ENCODE measurements at places on chromosomes 3 and 15. TPM values are rescaled to one million over a fixed set of nuclear protein-coding genes. Genes with fewer than 3 reads are reported as not detected.

The GOLGA6L9 gene
- 2.3 TPM for total RNA-seq

GRCh38 chr3:63876260-63876659 is 12.6 kb downstream of the ATXN7 start:
- no peak for ATAC-seq

- no peak for ATAC-seq
Measured at GRCh38 chr3:163952499-163952898, 1125.8 kb downstream of the SI start.

The KCNH8 gene
- not detected for total RNA-seq

The USP3 gene
- 50.3 TPM for total RNA-seq

Data from gastroesophageal sphincter (tissue), 4 donors.